ENCODE measurements at places on chromosomes 6 and 20.

- DNase-seq, result no peak
Observed at GRCh38 chr6:119027465-119027864, 51.0 kb downstream of the FAM184A start.

DNA sequence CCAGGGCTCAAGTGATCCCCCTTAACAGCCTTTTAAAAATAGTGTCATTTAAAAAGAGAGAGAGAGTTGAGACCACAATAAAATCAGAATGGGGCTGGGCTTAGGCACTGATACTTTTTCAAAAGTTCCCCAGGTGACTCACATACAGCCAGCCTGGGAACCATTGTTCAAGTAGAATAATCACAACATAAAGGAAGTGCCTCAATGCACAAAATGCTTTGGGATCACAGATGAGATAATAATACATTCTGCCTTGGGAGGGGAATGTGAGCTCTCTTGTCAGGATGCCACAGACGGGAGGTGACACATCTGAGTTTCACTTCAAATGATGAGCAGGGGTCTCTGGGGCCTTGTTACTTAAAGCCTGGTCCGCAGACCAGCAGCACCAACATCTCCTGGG is 34.0 kb upstream of the GABRR1 start:
- DNase-seq, result no peak

- DNase-seq, result no peak
Observed at GRCh38 chr6:128666405-128666804, 146.0 kb upstream of the PTPRK start.

DNA sequence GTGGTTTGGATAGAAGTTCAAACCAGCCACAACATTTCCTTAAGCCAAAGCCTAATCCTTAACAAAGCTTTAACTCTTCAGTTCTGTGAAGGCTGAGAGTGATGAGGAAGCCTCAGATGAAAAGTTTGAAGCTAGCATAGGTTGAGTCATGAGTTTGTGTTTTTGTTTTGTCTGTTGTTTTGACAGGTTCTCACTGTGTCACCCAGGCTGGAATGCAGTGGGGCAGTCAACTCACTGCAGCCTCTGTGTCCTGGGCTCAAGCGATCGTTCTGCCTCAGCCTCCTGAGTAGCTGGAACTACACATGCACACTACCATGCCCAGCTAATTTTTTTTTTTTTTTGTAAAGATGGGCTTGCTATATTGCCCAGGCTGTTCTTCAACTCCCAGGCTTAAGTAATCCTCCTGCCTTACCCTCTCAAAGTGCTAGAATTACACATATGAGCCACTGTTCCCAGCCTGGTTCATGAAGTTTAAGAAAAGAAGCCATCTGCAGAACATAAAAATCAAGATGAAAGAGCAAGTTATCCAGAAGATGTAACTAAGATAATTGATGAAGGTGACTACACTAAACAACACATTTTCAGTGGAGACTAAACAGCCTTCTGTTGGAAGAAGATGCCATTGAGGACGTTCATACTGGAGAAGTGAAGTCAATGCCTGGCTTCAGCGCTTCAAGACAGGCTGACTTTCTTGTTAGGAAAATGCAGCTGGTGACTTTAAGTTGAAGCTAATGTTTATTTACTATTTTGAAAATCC is 96.2 kb downstream of the SMAP1 start:
- DNase-seq, result no peak

DNA sequence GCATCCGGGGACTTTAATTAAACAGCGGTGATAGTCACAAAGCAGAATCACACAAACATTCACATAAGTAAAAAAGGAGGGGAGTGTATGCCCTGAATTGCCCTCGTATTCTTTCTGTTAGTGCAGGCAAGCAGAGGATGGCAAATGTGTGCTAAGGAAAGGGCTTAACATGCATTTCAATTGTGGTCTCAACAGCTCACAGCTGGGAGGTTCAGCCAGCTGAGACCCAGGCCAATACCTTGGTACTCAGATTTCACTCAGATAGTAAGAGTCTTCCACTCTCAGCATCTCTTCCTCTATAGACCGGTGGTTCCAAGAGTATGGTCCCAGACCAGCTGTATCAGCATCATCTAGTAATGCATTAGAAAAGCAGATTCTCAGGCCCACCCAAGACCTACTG is 215.1 kb downstream of the PHACTR1 start:
- DNase-seq, result no peak

- DNase-seq, result no peak
Observed at GRCh38 chr20:41221614-41222218, 84.4 kb downstream of the PLCG1 start.

DNA sequence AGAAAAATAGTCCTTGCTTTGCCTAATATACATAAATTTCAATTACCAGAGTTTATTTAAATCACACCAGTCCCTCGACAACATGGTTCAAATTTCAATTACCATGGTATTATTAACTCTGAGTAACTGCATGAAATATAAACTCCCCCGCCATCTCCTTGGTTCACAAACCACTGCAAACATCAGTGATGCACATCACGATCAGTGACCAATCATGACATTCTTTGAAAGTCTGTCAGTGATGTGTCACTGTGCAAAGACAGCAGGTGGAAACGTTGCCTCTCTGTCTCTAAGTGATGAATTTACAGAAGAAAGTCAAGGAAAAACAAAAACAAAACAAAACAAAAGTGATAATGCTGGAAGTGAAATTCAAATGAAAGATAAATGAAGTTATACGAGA is 86.7 kb downstream of the TASP1 start:
- no peak for DNase-seq

DNA sequence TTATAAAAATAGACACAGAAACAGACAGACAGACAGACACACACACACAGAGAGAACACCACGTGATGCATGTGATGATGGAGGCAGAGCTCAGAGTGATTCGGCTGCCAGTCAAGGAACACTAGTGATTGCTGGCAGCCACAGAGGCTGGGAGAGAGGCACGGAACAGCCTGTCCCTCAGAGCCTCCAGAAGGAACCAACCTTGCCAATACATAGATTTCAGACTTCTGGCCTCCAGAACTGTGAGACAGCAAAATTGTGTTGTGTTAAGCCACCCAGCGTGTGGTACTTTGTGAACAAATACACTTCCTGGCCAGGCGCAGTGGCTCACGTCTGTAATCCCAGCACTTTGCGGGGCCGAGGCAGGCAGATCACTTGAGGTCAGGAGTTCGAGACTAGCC is 9.5 kb upstream of the PARD6B start:
- no peak for DNase-seq

Data from NCI-H526 treated with DMSO at 0.1 percent for 48 hours (cell line).